ENCODE measurements at places on chromosomes 2 and 18. TPM values are rescaled to one million over a fixed set of nuclear protein-coding genes. Genes with fewer than 3 reads are reported as not detected.
A peak's percentile ranks its signal among the peaks of the same experiment; 100 is the strongest.

GRCh38 chr2:236546561-236547002 lies 23.0 kb upstream of the ACKR3 start:
- DNase-seq = no peak

- DNase-seq = no peak
Observed at GRCh38 chr18:26383454-26384270, 157.4 kb downstream of the TAF4B start.

CHRND gene
- not detected for total RNA-seq

- no peak for DNase-seq
Observed at GRCh38 chr18:55401638-55402191, 186.3 kb downstream of the TCF4 start.

ST6GAL2 gene
- 16.2 TPM for total RNA-seq

ME2 gene
- 66.9 TPM for total RNA-seq

DNA sequence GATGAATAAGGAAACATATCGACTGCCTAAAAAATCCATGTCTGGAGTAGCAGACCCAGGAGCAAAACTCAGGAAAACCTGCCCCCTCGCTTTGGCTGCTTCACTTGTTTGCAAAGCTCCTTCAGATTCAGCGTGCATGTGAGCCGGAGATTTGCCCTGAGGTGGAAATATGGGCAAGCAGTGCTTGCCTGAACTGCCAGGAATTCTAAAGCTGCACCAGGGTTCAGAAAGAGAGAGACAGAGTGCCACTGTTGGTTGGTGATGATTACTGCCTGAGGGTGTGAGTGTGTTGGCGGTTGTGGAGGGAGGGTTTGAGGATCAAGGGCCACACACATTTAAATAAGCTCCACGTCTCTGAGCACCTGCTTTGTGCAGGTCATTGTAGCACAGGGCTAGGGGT lies 139.6 kb upstream of the RGPD4 start:
- DNase-seq = no peak

DNA sequence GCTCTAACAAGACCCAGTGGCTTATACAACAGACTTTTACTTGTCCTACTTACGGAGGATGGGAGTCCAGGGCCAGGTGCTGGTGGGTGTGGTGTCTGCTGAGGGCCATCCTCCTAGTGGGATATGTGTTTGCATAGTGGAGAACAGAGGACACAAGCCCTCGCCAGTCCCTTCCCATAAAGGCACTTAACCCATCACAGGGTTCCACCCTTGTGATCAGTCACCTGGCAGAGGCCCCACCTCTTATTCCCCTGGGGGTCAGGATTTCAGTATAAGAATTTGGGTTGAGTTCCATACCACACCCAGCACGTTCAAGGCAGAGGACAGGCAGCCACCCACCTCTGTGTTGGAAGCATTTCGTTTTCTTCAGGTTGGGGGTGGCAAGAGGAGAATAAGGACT lies 259.0 kb downstream of the AGAP1 start:
- DNase-seq = no peak

RFX8 gene
- 1.3 TPM for total RNA-seq

VIL1 gene
- total RNA-seq = 7.0 TPM

DNA sequence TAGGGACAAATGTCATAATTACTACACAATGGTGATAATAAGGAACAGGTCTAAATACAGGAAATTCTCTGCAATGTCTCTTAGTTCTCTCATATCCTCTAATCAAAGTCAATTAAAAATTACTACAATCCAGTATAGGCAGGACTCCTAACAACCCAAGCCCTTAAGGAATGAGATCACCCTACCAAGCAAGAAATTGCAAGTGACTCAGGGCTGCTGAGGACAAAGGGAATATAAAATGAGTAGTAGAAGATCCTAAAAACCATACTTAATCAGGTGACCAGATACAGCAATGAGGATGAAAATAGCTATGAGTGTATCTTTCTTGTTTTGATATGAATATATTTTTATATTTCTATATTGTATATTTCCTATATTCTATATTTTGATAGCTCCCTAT lies 250.0 kb upstream of the DCC start:
- DNase-seq = no peak

CGREF1 gene
- 3.4 TPM for total RNA-seq

TDRD15 gene
- not detected for total RNA-seq

DNA sequence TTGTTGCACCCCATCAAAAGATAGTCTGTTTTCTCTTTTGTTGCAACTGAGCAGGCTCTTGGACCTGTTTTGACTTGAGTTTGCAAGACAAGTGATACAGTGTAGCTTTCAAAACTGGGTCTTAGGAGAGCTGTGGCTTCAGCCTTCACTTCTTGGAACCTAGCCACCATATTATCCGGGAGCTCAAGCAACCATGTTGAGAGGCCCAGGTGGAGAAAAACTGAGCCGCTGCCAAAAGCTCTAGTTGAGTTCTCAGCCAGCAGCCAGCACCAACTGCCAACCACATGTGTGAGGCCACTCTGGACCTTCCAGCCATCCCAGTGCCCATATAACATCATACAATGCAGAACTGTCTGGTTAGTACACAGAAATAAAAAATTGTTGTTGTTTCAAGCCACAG lies 5.4 kb downstream of the CACNB4 start:
- DNase-seq = no peak

GRCh38 chr18:79847606-79848293 lies 50.0 kb downstream of the KCNG2 start:
- DNase-seq = peak; percentile 33

- no peak for DNase-seq
Observed at GRCh38 chr18:34085140-34085739, 139.5 kb downstream of the NOL4 start.

DNA sequence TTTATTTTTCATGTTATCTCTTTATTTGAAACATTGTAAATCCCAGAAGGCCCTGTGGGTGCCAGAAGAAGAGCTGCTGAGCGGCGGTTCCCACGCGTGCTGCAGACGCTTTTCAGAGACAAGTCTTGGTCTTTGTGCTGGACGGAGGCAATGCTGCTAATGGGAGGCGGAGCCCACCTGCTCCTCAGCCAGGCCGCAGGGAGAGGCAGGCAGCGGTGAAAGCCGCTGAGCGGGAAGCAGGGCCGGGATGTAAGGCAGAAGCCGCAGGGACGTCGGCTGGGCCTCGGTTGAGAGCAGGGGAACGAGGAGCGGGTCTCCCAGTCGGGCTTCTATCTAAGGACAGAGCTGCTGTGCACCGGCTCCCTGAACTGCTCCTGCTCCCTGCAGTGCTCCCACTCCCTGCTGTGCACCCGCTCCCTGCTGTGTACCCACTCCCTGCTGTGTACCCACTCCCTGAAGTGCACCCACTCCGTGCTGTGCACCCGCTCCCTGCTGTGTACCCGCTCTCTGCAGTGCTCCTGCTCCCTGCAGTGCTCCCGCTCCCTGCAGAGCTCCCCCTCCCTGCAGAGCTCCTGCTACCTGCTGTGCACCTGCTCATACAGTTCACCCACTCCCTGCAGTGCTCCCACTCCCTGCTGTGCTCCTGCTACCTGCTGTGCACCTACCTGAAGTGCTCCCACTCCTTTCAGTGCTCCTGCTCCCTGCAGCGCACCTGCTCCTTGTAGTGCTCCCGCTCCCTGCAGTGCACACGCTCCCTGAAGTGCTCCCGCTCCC lies 16.4 kb downstream of the TMEM18 start:
- DNase-seq = peak; percentile 43

GRCh38 chr18:69659142-69659651 lies 258.5 kb downstream of the DOK6 start:
- no peak for DNase-seq

STAT4 gene
- 0.63 TPM for total RNA-seq

SYT4 gene
- total RNA-seq = 9.7 TPM

DNA sequence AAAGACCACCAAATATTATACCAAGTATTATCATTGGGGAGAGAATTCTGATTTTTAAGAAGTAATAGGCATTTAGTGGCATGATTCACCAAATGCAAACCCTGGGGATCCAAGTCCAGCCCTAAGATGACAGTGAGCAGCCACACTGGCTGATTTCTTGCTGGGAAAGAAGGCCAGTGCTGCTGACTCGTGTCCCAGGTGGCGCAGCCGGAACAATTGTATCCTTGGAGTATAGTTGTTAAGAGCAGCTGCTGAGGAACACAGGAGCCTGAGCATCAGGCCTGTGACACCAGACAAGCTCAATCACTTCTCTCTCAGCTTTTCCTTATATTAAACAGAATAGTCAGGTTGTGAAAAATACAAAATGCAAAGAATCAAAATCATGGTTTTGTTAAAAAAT lies 48.4 kb downstream of the LRP1B start:
- DNase-seq = no peak

DNA sequence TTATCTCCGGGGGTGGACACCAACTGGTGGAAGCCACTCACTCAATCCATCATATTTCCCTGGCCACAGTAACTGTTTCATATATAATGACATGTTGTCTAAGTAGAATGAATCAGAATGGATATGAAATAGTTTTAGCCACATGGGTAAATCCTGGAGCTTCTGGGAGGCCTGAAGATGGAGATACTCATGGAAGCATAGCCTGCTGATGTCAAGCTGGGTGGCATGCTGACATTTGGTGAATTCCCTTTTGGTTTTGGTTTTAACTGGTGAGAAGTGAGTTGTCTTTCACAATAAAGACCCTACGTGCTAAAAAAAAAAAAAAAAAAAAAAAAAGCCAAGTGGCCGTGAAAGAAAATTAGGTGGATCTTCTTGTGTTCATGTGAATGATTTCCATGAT lies 105.3 kb upstream of the ITGA6 start:
- DNase-seq = no peak

DNA sequence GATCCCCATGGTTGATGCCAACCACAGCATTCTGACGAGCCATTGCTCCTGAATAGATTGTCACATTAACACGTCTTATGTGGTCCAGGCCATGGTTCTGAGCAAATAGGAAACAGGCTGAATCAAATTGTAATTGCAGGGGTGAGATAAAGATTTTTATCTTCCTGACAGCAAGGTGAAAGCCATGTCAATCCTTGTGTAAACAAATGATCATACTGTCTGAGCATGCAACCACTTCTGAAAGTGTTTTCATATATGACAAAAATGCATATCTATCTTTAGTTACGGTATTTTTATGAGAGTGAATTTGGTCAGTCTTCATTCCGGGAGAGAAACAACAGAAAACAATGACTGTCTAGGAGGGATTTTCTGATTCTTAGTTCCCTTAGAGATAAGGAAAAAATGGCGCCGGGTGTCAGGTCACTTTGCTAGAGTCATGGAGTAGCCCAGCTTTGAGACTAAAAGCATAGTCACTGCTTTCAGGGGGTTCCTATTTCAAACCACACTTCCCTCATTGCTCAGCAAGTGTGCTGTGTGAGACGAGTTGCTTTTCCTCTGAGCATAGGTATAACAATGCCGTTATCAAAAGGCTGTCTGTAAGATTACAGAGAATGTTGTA lies 958.9 kb downstream of the DCDC2C start:
- DNase-seq = no peak

All from H1 (cell line).